ENCODE measurements at places on chromosomes 1 and 21.

GRCh38 chr1:173056365-173056764 lies 5.6 kb upstream of the TNFSF18 start:
- no peak for DNase-seq

DNA sequence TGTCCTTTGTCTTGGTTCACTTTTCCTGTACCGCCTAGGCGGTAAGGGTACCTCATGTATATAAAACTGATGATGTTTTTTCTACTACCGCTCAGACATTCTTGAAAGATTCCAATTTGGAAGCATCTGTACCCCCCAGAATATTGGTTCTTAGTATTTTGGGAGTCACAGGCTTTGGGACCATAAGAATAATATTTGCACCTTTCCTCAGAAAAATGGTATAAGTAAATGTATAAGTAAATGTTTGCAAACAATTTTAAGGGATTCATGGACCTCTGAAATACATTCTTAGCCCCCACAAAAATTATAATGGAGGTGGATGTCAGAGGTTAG lies 677 bp downstream of the SRP9 start:
- no peak for DNase-seq

DNA sequence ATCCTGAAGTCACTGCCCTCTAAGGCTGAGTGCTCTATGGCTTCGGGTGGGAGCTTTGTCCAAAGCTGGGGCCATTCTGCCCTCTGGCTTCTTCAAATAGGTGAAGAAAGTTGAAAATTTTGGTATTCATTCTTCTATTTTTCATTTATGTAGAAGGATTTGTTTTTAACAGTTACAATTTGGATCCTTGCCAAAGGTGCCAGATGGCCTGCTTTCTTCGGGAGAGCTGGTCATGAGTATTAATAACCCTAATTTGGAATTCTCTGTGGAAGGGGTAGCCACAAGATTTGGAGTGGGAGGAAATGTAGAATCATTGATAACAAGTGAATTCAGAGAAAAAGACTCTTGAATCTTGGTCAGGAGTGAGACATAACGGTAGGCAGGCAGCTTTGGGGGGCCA lies 370.4 kb upstream of the ST6GALNAC5 start:
- no peak for DNase-seq

DNA sequence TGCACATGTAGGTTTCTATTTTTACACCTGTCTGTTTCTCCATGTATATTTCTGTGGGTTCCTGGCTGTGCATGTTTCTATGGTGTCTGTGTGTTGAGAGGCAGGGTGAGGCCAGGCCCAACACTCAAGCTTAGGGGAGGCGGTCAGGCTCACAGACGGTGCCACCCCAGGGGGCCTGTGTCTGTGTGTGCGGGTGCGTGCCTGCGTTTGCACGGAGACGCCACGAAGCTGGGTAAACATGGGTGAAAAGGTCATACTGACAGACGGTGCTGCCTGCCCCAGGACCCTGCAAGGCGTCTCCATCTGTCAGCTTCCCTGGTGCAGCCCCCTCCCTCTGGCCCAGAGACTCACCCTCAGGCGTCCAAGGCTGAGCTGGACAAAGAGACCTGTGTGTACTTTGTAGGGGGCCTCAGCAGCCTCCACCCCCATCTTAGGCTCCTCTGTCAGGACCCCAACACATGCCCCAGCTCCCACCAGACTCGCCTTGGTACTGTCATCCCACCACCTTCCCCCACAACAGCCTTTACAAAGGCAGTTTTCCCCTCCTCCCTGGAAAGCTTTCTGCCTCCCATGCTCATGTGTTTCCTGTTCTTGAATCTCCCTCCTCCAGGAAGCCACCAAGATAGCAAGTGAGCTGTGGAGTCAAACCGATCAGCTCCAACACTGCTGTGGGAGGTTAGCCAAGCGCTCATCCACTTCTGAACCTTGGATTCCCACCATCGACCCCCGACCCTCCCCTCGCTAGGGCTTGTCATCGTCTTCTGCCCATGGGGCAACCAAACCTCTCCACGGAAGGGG lies 34.1 kb downstream of the PTPRF start:
- no peak for DNase-seq

DNA sequence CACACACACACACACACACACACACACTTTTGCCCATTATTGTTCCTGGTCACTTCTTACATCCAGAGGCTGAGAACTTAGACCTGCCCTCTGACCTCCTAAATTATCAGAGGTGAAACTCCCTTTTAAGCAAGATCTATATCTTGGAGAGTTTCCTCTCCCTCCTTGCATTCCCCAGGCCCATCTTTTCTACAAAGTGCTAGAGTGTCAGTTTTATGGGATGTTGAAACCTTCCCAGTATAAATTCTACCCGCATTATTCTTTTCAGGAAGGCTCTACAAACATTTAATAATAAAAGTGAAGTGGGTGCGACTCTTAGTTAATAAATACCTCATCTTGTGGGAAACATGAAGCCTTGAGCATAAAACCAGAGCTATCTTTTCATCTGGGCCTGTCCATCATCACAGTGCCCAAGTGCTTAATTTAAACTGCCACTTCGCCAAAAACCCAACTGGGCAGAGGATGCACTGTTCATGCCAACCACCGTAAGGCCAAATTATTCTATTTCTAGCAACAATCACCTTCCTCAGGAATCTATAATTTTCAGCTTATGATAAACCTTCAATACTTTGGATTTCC lies 458.2 kb upstream of the RUNX1 start:
- DNase-seq = no peak

DNA sequence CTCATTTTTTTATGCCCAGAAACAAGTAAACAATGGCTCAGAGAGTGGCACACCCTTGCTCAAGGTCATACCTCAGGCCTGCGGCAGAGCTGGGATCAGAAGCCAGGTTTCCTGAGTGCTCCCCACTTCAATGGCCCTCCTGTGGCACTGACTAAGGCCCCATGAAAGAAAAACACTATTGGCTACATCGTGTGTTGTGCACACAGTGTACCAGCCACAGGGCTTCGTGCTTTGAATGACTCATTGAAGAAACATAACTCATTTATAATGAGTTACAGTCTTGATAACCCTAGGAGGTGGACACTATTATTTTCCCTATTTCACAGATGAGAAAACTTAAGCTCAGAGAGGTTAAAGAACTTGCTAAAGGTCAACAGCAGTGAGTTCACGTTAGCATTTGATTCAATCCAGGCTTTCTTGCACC lies 91.2 kb downstream of the TRABD2B start:
- DNase-seq = no peak

DNA sequence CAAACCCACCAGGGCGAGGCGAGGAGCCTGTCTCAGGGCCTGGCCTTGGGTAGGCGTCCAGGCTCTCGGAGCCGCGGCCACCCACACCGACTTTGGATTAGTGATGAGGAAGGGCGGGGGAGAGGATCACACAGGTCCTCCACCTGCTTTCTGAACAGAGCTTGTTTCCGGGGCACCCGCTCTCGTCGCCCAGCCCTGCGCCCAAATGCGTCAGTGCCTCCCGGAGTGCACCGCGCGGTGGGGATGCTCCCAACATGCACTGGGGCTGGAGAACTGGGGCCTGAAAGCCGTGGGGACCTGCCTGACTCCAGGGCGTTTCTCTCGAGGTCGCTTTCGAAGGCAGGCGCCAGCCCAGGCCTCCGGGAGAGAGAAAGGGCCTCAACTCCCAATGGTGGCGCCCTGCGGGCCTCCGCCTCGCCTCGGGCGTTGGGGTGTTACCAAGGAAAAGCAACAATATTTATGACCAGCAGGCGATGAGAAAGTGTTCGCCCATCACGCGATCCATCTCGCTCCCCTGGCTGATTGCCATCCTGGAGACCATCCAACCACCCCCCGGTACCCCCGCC lies 8.9 kb upstream of the LHX8 start:
- no peak for DNase-seq

DNA sequence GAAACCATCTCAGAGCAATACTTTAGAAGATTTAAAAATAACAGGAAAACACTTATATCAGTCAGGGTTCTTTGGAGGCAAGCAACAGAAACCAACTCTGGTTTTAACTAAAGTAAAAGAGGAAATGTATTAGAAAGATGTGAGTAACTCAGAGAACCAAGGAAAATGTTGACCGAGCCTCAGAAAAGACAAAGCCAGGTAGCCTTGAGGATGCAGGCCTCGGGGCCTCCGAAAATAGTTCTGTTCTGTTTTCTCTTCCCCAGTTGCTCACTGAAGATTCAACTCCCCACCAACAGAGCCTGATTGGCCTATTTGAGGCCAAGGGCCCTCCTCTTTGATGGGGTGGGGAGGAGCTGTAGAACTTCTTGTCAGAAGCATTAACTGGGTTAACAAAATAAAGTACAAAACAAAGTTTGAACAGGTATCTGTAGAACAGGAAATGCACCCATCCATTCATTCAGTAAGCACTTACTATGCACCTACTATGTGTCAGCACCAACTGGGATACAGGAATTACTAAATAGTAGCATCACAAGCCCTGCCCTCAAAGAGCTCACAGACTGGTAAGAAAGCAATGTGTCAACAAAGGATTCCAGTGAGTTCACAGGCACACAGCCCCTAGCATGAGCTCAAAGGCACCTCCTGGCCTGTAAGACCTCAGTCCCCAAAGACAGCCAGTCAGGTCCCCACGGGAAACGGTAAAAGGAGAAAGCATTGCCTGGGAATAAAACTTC lies 12.6 kb downstream of the SLAMF8 start:
- DNase-seq = no peak

GRCh38 chr1:235637756-235638534 lies 11.6 kb downstream of the GNG4 start:
- DNase-seq = no peak
